H1 (cell line): ENCODE measurements at places on chromosomes 4 and X.

GRCh38 chrX:5915783-5916182 lies 312.9 kb downstream of the NLGN4X start:
- H3K4me3 ChIP-seq, result no peak overlapping the region
- no peaks in the 10 kb centered on the region for H3K27me3 ChIP-seq
- H3K4me1 ChIP-seq, result no peaks in the 10 kb centered on the region
- H3K27ac ChIP-seq, result no peak overlapping the region
- no peaks in the 10 kb centered on the region for H3K36me3 ChIP-seq

- no peak overlapping the region for H3K4me3 ChIP-seq
- H3K27ac ChIP-seq, result no peak overlapping the region
- H3K27me3 ChIP-seq, result no peaks in the 10 kb centered on the region
- no peak for DNase-seq
- H3K4me1 ChIP-seq, result peaks cover 3% of the 10 kb centered on the region; the same call in 1 of the 2 replicates
Observed at GRCh38 chr4:75878246-75878756, 24.0 kb downstream of the PPEF2 start.

- H3K4me3 ChIP-seq, result peak overlapping the region; percentile 63
- H3K36me3 ChIP-seq, result peaks cover 10% of the 10 kb centered on the region; the same call in 1 of the 2 replicates
- H3K27ac ChIP-seq, result peak overlapping the region; percentile 85; the same call in 1 of the 2 replicates
Observed at GRCh38 chrX:47574076-47574546, 8.1 kb upstream of the TIMP1 start.

DNA sequence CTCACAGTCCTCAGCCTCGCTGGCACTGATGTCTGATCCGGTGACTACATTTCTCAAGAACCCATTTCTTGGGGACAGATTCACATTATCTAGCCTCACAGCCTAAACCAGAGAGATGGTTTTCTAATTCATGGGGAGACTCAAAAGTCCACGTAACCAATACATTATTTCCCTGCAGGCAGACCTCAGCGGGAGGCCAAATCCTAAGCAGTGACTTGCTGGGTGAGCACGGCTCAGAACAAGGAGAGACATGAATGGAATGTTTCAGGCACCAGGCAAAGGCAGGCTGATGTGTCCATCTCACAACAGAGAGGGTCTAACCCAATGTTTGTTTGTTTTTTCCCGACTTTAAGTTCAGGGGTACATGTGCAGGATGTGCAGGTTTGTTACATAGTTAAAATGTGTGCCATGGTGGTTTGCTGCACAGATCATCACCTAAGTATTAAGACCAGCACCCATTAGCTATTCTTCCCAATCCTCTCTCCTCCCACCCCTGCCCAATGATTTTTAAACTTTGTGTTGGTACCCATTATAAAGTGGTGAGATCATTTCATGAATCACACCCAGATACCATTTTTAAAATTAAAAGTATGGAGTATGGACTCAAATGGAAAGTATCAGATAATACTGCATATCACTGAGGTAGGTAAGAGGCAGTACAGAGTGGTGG lies 53.3 kb downstream of the SCD5 start:
- H3K27me3 ChIP-seq, result no peaks in the 10 kb centered on the region
- H3K36me3 ChIP-seq, result no peaks in the 10 kb centered on the region
- H3K4me1 ChIP-seq, result peaks cover 7% of the 10 kb centered on the region; the same call in 1 of the 2 replicates
- no peak overlapping the region for H3K27ac ChIP-seq
- no peak for DNase-seq

- no peaks in the 10 kb centered on the region; the same call in 1 of the 2 replicates for H3K36me3 ChIP-seq
- H3K27ac ChIP-seq, result no peak overlapping the region
- no peak overlapping the region for H3K4me3 ChIP-seq
- no peaks in the 10 kb centered on the region for H3K27me3 ChIP-seq
Observed at GRCh38 chr4:6532102-6532501, 42.9 kb upstream of the MAN2B2 start.

- H3K27ac ChIP-seq, result no peak overlapping the region
- H3K4me3 ChIP-seq, result no peak overlapping the region
- no peaks in the 10 kb centered on the region for H3K27me3 ChIP-seq
Observed at GRCh38 chr4:183429489-183429888, 14.9 kb upstream of the CDKN2AIP start.

- H3K27ac ChIP-seq, result no peak overlapping the region
- no peaks in the 10 kb centered on the region for H3K4me1 ChIP-seq
- H3K27me3 ChIP-seq, result no peaks in the 10 kb centered on the region
- no peaks in the 10 kb centered on the region for H3K36me3 ChIP-seq
- no peak overlapping the region for H3K4me3 ChIP-seq
Observed at GRCh38 chr4:108276690-108277089, 108.0 kb upstream of the LEF1 start.

DNA sequence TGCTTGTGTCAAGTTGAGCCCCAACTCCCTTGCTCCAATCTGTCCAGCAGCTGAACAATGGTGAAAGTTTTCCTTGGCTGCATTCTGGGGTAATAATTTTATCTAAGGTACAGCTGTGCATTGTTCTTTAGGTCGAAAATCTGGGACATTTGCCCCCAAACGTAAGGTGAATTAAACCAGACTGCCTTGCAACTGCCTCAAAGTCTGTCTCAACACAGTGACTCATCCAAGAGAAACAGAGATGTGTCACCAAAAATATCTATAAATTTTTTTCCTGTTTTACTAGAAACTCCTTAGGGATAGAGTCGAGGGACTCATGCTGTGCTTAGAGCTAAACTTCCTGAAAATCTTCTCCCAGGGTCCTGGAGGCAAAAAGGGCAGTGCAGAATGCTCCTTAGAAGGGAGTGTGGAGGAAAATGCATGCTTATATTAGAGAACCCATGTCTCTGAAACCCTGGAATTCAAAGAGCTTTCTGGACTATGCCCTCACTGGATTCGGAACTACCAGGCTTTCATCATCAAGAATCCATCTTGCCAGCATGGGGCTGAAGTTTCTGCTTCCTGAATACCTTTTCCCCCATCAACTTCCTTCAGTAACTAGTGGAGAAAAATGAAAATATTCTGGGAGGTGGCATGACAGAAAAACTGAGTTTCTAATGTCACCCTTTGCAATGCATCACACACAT lies 115.7 kb downstream of the PALLD start:
- DNase-seq, result no peak
- H3K36me3 ChIP-seq, result no peaks in the 10 kb centered on the region
- H3K27ac ChIP-seq, result no peak overlapping the region
- H3K4me3 ChIP-seq, result no peak overlapping the region
- H3K27me3 ChIP-seq, result no peaks in the 10 kb centered on the region

- H3K36me3 ChIP-seq, result no peaks in the 10 kb centered on the region
- H3K4me1 ChIP-seq, result no peaks in the 10 kb centered on the region
- H3K27ac ChIP-seq, result no peak overlapping the region
- no peak for DNase-seq
- H3K4me3 ChIP-seq, result no peak overlapping the region
Observed at GRCh38 chr4:95531141-95531540, 17.6 kb downstream of the UNC5C start.

- DNase-seq, result no peak
- H3K27ac ChIP-seq, result no peak overlapping the region
- H3K4me1 ChIP-seq, result no peaks in the 10 kb centered on the region
- no peaks in the 10 kb centered on the region for H3K27me3 ChIP-seq
- peaks cover 27% of the 10 kb centered on the region; the same call in 1 of the 2 replicates for H3K36me3 ChIP-seq
Observed at GRCh38 chr4:6873792-6874461, 35.7 kb upstream of the TBC1D14 start.

DNA sequence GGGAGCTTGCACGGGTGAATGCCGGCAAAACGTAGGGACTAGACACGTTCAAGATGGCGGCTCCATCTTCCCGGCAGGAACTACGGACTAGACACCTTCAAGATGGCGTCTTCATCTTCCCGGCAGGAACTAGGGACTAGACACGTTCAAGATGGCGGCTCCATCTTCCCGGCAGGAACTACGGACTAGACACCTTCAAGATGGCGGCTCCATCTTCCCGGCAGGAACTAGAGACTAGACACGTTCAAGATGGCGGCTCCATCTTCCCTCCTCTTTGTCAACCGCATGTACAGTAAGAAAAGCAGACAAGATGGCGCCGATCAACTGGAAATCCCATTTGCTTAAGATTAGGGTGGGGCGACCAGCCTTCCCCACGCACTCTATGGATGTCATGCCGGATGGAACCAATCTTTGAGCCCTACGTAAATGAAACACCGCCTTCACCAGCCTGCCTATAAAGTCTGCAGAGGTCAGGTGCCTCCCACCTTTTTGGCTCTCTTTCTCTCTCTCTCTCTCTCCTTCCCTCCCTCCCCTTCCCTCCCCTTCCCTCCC lies 222.4 kb downstream of the CRLF2 start:
- no peak overlapping the region for H3K27ac ChIP-seq
- H3K36me3 ChIP-seq, result no peaks in the 10 kb centered on the region
- H3K4me1 ChIP-seq, result no peaks in the 10 kb centered on the region
- H3K27me3 ChIP-seq, result no peaks in the 10 kb centered on the region

DNA sequence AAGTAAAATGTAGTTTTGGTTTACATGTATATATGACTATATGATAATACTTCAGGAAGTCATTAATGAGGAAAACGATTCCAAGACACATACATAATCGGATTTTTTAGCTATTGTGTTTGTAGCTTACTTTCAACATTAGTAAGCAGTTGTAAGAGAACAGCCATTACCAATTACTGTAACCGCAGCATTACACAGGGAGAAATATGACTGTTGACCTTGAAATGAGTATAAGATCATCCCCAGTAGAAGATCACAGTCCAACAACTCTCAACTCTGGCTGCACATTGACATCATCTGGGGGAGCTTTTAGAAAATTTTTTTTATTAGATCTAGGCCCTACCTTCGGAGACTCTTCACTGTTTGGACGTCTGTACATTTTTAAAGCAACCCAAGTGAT lies 762.0 kb upstream of the MAGEB2 start:
- H3K4me1 ChIP-seq, result no peaks in the 10 kb centered on the region
- H3K27me3 ChIP-seq, result no peaks in the 10 kb centered on the region
- H3K27ac ChIP-seq, result no peak overlapping the region
- H3K4me3 ChIP-seq, result no peak overlapping the region
- no peaks in the 10 kb centered on the region for H3K36me3 ChIP-seq

DNA sequence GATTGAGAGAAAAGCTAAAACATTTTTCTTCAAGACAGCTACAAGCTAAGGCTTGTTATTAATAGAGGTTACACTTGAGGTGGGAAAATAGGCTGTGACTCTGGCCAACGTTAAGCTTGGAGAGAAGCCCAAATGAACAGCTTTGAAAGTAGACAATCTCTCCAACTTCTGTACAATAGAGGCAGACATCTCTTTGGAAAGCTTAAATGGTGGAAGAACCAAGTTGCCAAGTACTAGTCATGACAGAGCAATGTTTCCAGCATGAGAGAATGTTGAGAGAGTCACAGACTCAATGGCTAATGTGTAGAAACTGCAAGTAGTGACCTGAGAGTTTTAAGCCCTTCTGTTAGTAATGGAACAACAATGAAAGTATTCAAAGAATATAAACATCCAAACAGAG lies 298.1 kb downstream of the INPP4B start:
- no peak overlapping the region for H3K4me3 ChIP-seq
- H3K27me3 ChIP-seq, result no peaks in the 10 kb centered on the region
- H3K27ac ChIP-seq, result no peak overlapping the region
- H3K4me1 ChIP-seq, result no peaks in the 10 kb centered on the region
- H3K36me3 ChIP-seq, result no peaks in the 10 kb centered on the region
- no peak for DNase-seq

GRCh38 chr4:176834531-176834930 lies 41.8 kb upstream of the VEGFC start:
- no peak for DNase-seq
- no peaks in the 10 kb centered on the region for H3K36me3 ChIP-seq
- no peaks in the 10 kb centered on the region for H3K4me1 ChIP-seq
- H3K27ac ChIP-seq, result no peak overlapping the region
- H3K27me3 ChIP-seq, result no peaks in the 10 kb centered on the region

DNA sequence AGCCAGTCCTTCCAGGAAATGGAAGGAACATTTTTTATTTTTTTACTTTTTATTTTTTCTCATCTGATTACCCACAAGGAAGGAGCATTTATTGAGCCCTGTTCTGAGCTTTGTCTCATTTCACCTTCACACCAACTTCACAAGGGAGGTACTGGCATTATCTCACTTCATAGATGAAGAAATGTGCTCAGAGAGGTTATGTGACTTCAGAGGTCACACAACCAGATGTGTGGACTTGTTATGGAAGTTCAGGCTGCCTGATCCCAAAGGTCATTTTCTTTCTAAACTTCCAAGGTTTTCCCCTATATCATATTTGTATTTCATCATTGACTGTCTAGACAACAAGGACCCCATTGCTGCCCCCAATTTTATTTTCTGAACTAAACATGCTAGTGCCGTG lies 160.3 kb downstream of the DCLK2 start:
- no peaks in the 10 kb centered on the region for H3K36me3 ChIP-seq
- no peaks in the 10 kb centered on the region for H3K27me3 ChIP-seq
- no peak overlapping the region for H3K27ac ChIP-seq
- peaks cover 4% of the 10 kb centered on the region for H3K4me1 ChIP-seq

- no peaks in the 10 kb centered on the region for H3K27me3 ChIP-seq
- no peak overlapping the region for H3K27ac ChIP-seq
- no peaks in the 10 kb centered on the region for H3K4me1 ChIP-seq
- H3K36me3 ChIP-seq, result no peaks in the 10 kb centered on the region
Observed at GRCh38 chr4:30920043-30920442, 199.9 kb downstream of the PCDH7 start.

GRCh38 chrX:17798921-17799320 lies 61.6 kb downstream of the SCML1 start:
- no peaks in the 10 kb centered on the region for H3K36me3 ChIP-seq
- H3K27ac ChIP-seq, result no peak overlapping the region

DNA sequence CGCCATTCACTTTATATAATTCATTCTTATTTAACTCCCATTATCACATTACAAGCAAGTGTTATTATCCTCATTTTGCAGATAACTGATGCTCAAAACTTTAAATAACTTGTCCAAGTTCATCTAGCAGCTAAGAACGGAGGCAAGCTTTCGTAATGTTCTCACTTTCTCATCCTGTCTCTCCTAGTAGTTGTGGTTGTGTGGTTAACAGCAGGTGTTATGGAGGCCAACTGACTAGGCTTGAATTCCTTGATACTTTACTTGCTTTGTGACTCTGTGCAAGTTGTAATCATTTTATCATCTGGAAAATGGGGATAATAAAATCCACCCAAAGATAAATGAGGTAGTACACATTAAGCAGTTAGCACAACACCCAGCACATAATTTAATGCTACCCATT lies 109.9 kb upstream of the PTPN13 start:
- H3K4me1 ChIP-seq, result peaks cover 6% of the 10 kb centered on the region
- H3K36me3 ChIP-seq, result no peaks in the 10 kb centered on the region
- H3K4me3 ChIP-seq, result no peak overlapping the region
- no peaks in the 10 kb centered on the region for H3K27me3 ChIP-seq
- no peak overlapping the region; the same call in 1 of the 2 replicates for H3K27ac ChIP-seq
- DNase-seq, result no peak

DNA sequence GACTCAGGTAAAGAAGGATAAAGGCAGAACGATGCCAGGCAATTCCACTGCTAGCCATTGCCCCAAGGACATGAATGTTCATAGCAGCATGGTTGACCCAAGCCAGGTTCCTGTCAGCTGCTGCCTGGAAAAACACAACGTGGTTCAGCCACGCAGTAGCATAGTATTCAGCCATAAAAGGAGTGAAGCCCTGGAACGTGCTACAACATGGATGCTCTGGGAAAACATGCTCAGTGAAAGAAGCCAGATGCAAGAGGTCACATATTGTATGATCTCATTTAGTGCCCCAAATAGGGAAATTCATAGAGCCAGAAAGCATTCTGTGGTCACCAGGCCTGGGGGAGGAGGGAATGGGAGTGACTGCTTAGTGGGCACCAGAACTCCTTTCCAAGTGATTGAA lies 129.8 kb downstream of the GPR143 start:
- DNase-seq, result no peak
- no peak overlapping the region for H3K4me3 ChIP-seq
- H3K27ac ChIP-seq, result no peak overlapping the region
- no peaks in the 10 kb centered on the region for H3K36me3 ChIP-seq
- no peaks in the 10 kb centered on the region for H3K27me3 ChIP-seq
